ENCODE measurements at places on chromosomes 5 and 9. TPM values are rescaled to one million over a fixed set of nuclear protein-coding genes. Genes with fewer than 3 reads are reported as not detected.

SURF4 gene
- total RNA-seq: 201 TPM

DNA sequence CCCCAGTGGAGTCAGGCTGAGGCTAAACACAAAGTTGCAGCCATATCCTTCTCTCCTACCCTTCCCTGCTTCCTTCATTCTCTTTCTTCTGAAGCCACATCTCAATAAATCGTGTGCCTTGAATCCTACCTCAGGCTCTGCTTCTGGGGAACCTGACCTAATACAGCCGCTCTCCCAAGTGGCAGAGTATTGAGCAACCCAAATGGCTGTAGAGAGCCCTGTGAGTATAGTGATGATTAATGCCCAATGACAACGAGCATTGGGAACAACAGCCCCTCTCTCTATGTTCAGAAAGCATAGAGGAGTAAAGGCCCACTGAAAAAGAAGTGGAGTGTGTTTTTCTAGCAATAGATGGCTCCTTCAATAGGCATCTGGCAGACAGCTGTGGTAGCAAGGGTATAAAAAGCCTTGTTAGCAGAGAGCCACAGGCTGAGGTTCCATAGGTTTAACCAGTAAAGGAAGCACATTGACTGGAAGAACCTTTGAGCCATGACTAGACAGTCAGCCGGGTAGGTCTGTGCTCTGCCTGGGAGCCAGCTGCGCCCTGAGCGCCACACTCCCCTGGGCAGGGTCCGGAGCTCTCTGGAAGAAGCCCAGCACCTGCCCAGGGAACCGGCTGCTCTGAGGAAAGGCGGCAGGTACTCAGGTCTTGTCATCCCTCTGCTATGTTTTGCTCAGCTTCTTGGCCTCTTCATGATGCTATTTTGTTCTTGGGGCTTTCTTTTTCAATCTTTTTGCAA is 22.6 kb upstream of the HSPA9 start:
- peaks cover 6% of the 10 kb centered on the region for H3K27me3 ChIP-seq
- H3K4me1 ChIP-seq: peaks cover 2% of the 10 kb centered on the region
- H3K27ac ChIP-seq: no peak overlapping the region
- no peak for DNase-seq

SHB gene
- 16.7 TPM for total RNA-seq

PCDHB16 gene
- total RNA-seq: 10.8 TPM

TJP2 gene
- total RNA-seq: 42.7 TPM

ADGRV1 gene
- total RNA-seq: 0.99 TPM
